Heart left ventricle (tissue), 16 donors: ENCODE measurements at places on chromosomes 1 and 21.

GRCh38 chr1:184838504-184838951 is 83.9 kb upstream of the EDEM3 start:
- peak; percentile 44 for DNase-seq

DNA sequence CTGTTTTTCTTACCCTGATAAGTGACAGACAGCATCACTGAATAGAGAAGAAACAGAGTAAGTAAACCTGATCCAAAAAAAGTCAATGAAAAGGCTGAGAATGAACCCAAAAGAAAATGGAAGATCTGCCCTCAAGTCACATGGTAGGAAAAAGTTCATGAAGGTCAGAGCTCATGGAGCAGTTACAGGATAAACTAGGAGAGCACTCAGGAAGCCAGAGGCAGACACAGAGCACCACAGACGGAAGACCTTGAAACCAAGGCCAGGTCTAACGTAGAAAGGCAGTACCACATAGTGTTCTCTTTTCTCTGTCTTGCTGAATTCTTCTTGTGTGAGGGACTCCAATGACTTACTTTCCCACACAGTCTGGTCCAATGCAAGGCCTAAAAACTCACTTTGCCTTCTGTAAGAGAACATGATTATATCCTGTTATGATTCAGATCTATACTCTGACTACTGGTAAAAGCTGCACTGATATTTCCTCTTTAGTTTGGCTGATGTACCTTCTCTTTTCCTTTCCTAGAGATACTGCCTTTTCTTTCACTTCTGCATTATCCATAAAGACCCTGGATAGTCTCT is 40.8 kb downstream of the RTCA start:
- no peak for DNase-seq

- DNase-seq: no peak
Measured at GRCh38 chr1:88784551-88784950, 100.5 kb downstream of the PKN2 start.

DNA sequence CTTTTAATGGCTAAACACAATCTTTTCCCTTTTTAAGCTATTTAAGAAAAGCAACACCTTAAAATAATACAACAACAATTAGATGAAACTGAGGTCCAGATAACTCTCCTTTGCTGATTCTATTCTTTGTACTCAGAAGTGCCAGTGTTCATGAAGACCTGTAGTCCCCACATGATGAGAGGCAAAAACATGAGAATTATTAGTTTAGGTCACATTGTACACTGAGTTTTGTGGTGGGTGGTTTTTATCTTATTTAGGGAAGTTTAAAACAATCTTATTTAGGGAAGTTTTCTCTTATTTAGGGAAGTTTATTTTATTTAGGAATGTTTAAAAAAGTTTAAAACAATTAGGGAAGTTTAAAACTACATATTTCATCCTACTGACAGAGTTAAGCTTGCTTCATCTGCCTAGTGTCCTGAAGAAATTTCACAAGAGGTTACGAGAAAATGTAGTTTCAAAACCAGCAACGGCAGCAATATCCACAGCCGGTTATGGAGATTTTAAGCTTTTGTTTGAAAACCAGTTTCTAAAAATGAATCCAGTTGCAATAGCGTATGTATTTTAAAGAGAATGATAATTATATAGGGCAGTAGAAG is 7.8 kb upstream of the OR14I1 start:
- DNase-seq: no peak

GRCh38 chr1:218499011-218499691 is 154.0 kb downstream of the TGFB2 start:
- DNase-seq: no peak

DNA sequence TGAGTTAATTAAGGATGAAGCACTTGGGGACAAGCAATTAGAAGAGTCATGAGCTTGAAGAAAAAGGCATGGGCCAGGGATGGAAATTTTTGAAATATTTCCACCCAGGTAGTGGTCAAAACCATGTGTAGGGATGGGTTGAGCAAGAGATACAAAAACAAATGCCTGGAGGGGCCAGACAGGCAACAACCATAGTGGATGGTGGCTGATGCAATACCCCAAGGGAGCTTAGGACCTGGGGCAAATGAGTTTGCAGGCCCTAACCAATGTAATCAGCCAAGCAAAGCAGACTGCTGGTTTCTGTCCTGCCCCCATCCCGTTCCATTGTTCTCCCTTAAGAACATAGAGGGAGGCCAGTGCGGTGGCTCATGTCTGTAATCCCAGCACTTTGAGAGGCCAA is 119.1 kb upstream of the FGGY start:
- DNase-seq: no peak
